Caco-2 (cell line): ENCODE measurements at places on chromosomes 5 and 9. TPM values are rescaled to one million over a fixed set of nuclear protein-coding genes. Genes with fewer than 3 reads are reported as not detected.

DNA sequence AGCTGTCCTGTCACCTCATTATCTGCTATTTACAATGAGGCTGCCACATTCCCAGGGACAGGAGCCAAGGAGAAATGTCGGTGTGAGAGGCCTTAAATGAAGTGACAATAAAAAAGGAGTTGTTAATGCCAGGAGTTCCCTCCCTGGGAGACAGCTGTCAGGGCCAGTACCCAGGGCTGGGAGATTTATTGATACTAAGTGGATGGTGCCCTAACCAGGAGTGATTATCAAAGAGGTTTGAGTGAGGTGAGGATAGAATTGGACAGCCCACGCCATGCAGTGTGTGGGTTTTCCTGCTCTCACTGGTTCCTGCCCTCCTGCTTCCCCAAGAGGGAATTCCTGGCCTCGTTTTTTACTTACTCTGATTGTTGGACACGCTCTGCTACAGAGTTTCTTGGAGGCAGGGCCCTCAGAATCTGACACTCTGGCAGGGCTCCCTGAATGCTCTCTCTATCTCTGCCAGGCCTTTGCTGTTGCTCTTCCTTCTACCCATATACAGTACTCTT is 150.8 kb downstream of the GRIA1 start:
- no peak for DNase-seq

- no peak for DNase-seq
Measured at GRCh38 chr5:56094579-56095361, 100.0 kb upstream of the IL6ST start.

The EPB41L4B gene
- total RNA-seq: 14.7 and 16.3 TPM in 2 replicates

The FAM221B gene
- not detected in 2 replicates for total RNA-seq
